ENCODE measurements at places on chromosomes 1 and 21. TPM values are rescaled to one million over a fixed set of nuclear protein-coding genes. Genes with fewer than 3 reads are reported as not detected.
A peak's percentile ranks its signal among the peaks of the same experiment; 100 is the strongest.

Gene CASQ2
- total RNA-seq, result 10.5 TPM

Gene SRSF10
- total RNA-seq, result 76.8 TPM

Gene PTPRU
- total RNA-seq, result 2.3 TPM

Gene LAMC2
- total RNA-seq, result 25.3 TPM

Gene CCSAP
- total RNA-seq, result 5.2 TPM

Gene ACKR1
- 23.9 TPM for total RNA-seq

DNA sequence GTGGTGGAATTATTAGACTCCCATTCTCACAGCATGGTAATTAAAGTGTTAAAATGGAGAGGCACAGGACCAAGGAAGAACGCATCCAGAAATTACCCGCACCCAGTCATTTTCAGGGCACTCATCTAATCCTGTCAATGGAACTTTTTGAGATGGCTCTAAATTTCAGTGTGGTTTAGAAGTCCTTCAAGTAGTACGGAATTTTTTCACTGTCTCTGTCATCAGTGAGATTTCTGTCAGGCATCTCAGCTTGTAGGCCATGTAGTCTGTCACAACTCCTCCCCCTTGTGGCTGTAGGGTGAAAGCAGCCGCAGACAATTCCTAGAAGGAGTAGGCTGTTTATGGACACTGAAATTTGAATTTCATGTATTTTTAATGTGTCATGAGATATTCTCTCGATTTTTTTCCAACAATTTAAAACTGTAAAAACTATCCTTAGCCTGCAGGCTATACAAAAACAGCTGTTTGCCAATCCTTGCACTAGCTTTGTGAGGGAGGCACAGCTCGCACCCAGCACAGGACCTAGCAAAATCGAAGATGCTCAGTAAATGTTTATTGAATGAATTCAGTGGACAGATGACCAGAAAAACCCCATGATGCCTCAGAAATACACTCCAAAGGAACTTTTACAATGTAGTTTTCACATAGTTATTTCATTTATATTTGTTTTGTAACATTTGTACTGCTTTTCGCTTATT is 6.6 kb upstream of the NUP133 start:
- H3K36me3 ChIP-seq, result peaks cover 4% of the 10 kb centered on the region
- peak; percentile 69 for DNase-seq
- no peak overlapping the region for H3K4me3 ChIP-seq
- no peaks in the 10 kb centered on the region for H3K4me1 ChIP-seq
- H3K27me3 ChIP-seq, result no peaks in the 10 kb centered on the region

DNA sequence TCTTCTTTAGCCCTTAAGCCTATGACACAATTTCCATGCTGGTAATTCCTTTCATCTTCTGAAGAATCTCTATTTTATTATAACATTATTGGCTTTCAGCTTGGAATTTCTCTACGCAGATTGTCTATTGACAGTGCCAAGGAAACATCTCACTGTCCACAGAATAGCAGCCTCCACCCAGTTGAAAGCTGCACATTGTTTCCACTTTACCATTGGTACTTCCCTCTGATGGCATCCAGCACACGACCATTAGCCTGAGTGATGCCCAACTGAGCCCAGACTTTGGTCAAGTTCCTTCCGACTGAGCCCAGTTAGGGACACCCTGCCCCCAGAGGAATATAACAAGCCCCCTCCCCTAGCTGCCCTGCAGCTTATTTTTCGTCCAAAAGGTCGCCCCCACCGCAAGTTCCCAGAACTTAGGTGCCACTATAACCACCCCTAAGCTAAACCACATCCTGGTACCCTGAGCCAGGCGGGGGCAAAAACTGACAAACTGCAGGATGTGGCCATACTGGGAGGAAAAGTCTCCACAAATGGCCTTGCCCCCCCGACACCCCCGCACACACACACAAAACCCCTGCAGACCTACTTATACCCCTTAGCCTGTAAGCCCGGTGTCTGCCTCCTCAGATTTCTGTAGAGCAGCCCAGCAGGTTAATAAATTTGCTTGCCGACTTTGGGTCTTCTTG is 13.2 kb downstream of the GBP5 start:
- no peaks in the 10 kb centered on the region for H3K4me1 ChIP-seq
- H3K27ac ChIP-seq, result no peak overlapping the region
- no peak for DNase-seq
- H3K27me3 ChIP-seq, result no peaks in the 10 kb centered on the region
- no peak overlapping the region for H3K4me3 ChIP-seq

DNA sequence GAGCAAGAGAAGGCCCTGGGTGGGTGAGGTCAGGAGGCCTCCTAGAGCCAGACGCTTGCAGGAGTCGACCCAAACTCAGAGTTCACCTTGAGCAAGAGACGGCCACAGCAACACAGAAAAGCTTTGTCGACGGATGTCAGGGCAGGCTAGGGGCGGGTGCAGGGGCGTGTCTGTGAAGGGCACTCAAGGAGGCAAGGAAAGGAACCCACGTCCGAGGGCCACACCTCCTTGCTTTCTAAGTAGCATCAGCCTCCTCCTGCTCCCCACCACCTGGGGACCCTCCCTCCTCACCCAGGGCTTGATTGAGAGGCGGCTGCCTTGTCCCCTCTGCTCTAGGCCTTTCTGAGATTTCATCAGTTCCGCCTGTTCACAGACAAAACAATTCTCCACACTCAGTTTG is 92.1 kb downstream of the OMA1 start:
- no peak overlapping the region for H3K27ac ChIP-seq
- DNase-seq, result no peak
- no peak overlapping the region for H3K4me3 ChIP-seq
- no peaks in the 10 kb centered on the region for H3K4me1 ChIP-seq
- H3K36me3 ChIP-seq, result no peaks in the 10 kb centered on the region
- no peaks in the 10 kb centered on the region for H3K27me3 ChIP-seq

GRCh38 chr1:9371391-9371935 is 78.8 kb downstream of the SPSB1 start:
- H3K4me1 ChIP-seq, result peaks cover 13% of the 10 kb centered on the region
- H3K27ac ChIP-seq, result peak overlapping the region; percentile 38
- no peaks in the 10 kb centered on the region for H3K27me3 ChIP-seq
- H3K4me3 ChIP-seq, result no peak overlapping the region

DNA sequence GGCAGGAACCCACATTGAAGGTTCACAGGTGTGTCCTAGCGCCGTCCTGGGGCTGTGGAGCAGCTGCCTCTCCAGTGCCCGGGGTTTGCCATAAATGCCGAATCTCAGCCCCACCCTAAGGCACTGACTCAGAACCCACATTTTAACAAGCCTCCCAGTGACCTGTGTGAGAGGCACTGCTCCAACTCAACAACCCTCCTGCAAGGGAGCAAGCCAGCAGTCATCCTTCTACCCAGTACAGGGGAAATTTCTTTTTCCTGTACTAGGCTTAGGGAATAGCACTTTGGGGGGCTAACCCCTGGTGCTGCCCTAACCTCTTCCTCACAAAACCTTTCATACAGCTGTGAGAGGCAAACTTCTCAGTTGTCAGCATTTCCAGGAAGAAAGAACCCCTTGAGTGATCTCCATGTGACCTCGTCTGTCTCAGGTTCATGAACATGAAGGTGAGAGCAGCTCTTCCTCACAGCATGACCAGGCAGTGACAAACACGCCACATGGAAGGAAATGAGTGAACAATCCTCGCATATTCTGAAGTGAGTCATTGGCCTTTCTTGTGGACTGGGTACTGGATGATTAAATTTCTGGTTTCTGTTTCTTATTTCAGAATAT is 11.4 kb upstream of the BCAR3 start:
- H3K36me3 ChIP-seq, result no peaks in the 10 kb centered on the region
- no peaks in the 10 kb centered on the region for H3K27me3 ChIP-seq
- no peak overlapping the region for H3K4me3 ChIP-seq
- DNase-seq, result peak; percentile 50

- H3K4me1 ChIP-seq, result no peaks in the 10 kb centered on the region
- no peaks in the 10 kb centered on the region for H3K27me3 ChIP-seq
- H3K4me3 ChIP-seq, result no peak overlapping the region
- H3K27ac ChIP-seq, result no peak overlapping the region
These were observed 75.5 kb upstream of the DYNLT5 start for GRCh38 chr1:66676613-66677298.

- DNase-seq, result no peak
- H3K36me3 ChIP-seq, result no peaks in the 10 kb centered on the region
- H3K27ac ChIP-seq, result no peak overlapping the region
- no peak overlapping the region for H3K4me3 ChIP-seq
- H3K27me3 ChIP-seq, result no peaks in the 10 kb centered on the region
These were observed 164.2 kb downstream of the RHOU start for GRCh38 chr1:228899421-228899956.

DNA sequence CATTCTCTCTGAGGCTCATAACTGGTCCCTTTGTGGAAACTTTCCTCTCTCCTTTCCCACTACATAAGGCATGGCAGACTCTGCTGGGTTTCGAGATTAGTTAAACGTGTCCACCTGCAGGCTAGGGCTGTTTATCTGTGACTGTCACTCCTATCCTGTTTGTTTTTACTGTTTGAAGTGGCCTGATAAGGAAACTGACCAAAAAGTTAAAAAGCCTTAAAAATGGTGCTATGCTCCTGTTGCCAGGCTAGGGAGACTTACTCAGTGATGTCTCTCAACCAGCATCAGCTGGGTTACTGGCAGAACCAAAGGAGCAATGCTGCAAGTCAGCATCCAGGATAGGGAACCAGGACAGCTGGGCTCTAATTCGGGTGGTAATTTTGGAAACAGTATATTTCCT is 3.9 kb downstream of the PIGV start:
- no peak for DNase-seq
- H3K27ac ChIP-seq, result no peak overlapping the region
- H3K36me3 ChIP-seq, result no peaks in the 10 kb centered on the region
- H3K4me3 ChIP-seq, result no peak overlapping the region
- H3K27me3 ChIP-seq, result no peaks in the 10 kb centered on the region

DNA sequence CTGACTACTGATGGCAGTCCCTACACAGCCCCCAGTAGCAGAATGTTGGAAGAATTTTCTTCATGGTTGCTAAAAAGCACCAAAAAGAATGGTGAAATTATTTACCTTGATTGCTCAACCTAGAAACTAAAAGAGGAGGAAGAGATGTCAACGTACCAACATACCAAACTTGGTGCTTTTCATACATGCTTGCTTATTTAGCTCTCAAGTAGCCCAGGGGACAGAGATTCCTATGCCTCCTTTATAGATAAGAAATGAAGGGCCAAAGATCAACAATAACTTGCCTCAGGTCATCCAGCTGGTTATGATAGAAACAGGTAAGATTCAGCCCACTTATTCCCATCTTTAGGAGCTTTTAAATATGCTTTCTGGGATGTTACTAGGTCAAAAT is 170.6 kb downstream of the PIGK start:
- no peak overlapping the region for H3K4me3 ChIP-seq
- H3K4me1 ChIP-seq, result no peaks in the 10 kb centered on the region
- no peaks in the 10 kb centered on the region for H3K27me3 ChIP-seq
- no peak for DNase-seq
- no peaks in the 10 kb centered on the region for H3K36me3 ChIP-seq
- H3K27ac ChIP-seq, result no peak overlapping the region

DNA sequence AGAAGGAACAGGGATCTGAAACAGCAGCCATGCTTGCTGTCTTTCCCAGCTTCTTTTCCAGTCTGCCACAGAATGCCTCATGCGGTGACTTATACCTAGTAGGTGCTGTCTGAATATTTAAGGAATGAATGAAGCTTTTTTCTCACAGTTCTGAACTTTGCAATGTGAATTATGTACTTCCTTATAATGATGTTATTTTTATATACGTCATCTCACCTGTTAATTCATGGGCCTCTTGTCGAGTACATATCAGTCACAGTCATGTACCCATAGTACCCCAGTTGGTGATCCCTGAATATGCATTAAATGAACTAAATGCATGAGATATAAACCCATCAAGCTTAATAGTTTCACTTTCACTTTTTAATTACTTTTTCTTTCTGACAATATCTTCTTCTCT is 132.7 kb downstream of the NTNG1 start:
- no peak overlapping the region for H3K27ac ChIP-seq
- no peak overlapping the region for H3K4me3 ChIP-seq
- H3K36me3 ChIP-seq, result no peaks in the 10 kb centered on the region
- H3K27me3 ChIP-seq, result no peaks in the 10 kb centered on the region
- DNase-seq, result no peak

GRCh38 chr1:213953806-213954205 is 34.0 kb upstream of the PROX1 start:
- H3K27ac ChIP-seq, result no peak overlapping the region
- H3K27me3 ChIP-seq, result no peaks in the 10 kb centered on the region
- no peak for DNase-seq
- H3K36me3 ChIP-seq, result no peaks in the 10 kb centered on the region
- H3K4me1 ChIP-seq, result no peaks in the 10 kb centered on the region
- H3K4me3 ChIP-seq, result no peak overlapping the region

DNA sequence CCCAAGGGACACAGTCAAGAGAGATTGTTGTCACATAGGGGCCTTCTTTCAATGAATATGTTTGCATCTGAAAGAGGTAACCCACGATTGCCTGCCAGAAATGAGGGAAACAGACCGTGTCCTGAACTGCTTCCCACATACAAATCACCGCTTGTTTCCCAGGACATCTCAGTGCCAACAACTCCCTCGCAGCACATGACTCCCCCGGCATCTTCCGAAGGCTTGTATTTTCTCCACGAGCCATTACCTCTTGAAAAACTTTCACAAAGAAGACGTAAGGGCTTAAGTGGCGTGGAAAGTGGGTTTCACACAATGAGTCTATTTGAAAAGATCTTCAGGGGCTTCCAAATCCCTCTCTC is 31.6 kb upstream of the PDE9A start:
- H3K27me3 ChIP-seq, result no peaks in the 10 kb centered on the region
- no peaks in the 10 kb centered on the region for H3K36me3 ChIP-seq
- no peak for DNase-seq
- no peaks in the 10 kb centered on the region for H3K4me1 ChIP-seq
- no peak overlapping the region for H3K27ac ChIP-seq

DNA sequence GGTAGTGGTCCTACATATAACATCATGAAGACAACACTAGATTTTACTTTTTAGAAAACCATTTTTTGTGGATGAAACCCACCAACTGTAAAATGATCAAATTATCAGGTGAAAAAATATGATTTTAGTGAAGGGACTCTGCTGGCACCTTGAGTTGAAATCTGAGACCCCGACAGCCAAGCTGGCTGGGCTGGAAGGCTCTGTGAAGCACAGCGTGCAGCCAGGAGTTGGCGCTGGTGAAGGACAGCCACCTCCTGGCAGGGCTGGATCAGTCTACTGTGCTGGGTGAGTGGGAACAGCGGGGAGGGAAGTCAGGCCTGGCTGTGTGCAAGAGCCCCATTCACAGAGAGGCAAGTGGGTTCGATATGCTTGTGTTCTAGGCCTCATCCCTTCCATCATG is 47.9 kb downstream of the DDAH1 start:
- no peak for DNase-seq
- H3K4me3 ChIP-seq, result no peak overlapping the region
- H3K36me3 ChIP-seq, result no peaks in the 10 kb centered on the region
- H3K4me1 ChIP-seq, result no peaks in the 10 kb centered on the region
- H3K27me3 ChIP-seq, result no peaks in the 10 kb centered on the region

- H3K36me3 ChIP-seq, result no peaks in the 10 kb centered on the region
- H3K4me3 ChIP-seq, result no peak overlapping the region
- no peaks in the 10 kb centered on the region for H3K27me3 ChIP-seq
- no peaks in the 10 kb centered on the region for H3K4me1 ChIP-seq
- no peak for DNase-seq
These were observed 11.0 kb upstream of the LDLRAD2 start for GRCh38 chr1:21801100-21801499.

Data from colonic mucosa (tissue), 4 donors.